ENCODE measurements at places on chromosomes 1 and 21. TPM values are rescaled to one million over a fixed set of nuclear protein-coding genes. Genes with fewer than 3 reads are reported as not detected.

Gene MTARC2
- polyA plus RNA-seq: 66.0 TPM

Gene ZNF648
- 0.43 TPM for polyA plus RNA-seq

Gene SPATC1L
- polyA plus RNA-seq: 11.4 TPM

DNA sequence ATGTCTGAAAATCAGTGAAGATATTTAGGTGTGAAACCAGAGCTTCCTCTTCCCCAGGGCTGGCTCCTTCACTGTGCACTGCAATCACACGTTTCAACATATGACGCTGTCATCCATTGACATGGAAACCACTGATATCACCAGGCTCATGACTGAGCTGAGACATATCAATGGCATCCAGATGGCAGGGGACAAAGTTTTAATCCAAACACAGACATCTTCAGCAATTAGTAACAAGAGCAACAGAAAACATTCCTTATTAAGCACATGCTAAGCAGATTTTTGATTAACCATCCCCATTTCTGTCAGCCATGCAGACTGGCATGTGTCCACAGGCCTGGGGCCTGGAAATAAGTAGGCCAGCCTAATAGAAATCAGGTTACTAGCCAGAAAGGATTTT is 108.0 kb upstream of the ADAR start:
- DNase-seq: no peak

GRCh38 chr1:37629008-37629407 is 5.7 kb downstream of the RSPO1 start:
- no peak for DNase-seq

GRCh38 chr1:154609398-154610380 is 1.7 kb upstream of the ADAR start:
- DNase-seq: no peak

GRCh38 chr1:8878698-8879463 is 395 bp upstream of the ENO1 start:
- DNase-seq: peak; percentile 93

DNA sequence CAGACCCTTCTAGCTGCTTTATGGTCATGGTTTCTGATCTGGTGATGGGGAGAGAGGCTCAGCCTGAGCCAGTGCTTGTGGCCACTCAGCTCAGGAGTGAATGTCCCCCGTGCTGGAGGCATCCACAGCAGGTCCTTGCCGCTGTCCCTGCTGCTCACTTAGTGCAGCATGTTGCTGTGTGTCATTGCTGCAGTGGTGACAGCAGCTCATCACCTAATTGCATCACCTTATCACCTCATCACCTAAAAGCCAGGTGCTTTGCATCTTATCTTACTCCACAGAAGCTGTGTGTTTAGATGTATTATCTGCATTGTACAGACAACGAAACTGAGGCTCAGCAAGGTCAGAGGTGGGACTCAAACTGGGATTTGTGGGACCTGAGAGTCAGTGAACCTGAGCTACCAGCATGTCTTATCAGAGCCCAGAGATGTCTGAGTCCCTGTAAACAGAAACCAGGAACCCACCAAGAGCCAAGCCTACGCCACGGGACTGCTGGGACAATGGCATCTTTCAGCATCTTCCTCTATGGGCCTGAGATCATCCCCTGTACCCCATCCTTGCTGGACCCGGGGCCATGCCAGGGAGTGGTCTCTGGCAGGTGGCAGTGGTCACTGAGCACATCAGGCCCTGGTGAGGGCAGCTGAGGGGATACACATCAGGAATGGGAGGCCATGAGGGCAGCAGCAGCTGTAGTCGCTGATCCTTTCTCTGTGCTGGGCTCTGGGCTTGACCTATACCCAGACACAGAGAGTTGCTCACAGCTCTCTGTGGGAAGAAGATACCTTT is 6.5 kb downstream of the PODN start:
- no peak for DNase-seq

GRCh38 chr21:18350216-18350615 is 53.4 kb downstream of the TMPRSS15 start:
- DNase-seq: no peak

GRCh38 chr1:212367474-212368072 is 47.1 kb downstream of the PACC1 start:
- DNase-seq: no peak

- DNase-seq: no peak
These were observed 19.6 kb downstream of the OLIG1 start for GRCh38 chr21:33089395-33090119.

- no peak for DNase-seq
These were observed 12.9 kb downstream of the MOV10 start for GRCh38 chr1:112687361-112687760.

GRCh38 chr21:31629972-31630711 is 29.4 kb upstream of the SOD1 start:
- DNase-seq: no peak

DNA sequence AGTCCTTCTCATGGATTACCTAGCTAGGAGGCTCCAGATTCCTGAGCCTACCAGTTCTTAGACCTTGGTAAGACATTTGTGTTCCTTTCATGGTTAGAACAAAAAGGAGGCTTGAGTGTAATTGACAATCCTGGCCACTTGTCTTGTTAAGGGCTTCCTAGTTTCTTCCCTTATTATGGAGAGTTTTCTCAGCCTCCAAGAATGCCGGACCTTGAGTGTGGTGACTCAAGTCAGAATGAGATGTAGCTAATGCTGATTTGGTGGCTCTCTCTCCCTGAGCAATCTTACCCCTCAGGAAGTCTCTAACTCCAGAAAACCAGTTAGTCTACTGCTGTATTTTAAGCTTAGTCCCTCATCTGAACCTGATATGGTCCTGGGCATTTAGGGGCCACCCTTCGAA is 14.3 kb downstream of the CHI3L2 start:
- no peak for DNase-seq

DNA sequence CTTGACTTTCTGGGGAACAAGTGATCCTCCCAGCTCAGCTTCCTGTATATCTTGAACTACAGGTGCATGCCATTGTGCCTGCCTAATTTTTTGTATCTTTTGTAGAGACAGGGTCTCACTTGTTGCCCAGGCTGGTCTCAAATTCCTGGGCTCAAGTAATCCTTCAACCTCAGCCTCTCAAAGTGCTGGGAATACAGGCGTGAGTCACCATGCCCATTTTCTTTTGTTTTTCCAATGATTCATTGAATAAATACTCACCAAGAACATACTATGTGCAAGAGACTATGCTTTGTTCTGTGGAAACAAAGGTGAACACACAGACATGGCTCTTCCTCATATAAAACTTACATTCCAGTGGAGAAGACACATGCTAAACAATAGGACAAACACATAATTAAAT is 407.8 kb upstream of the DAB1 start:
- DNase-seq: no peak

DNA sequence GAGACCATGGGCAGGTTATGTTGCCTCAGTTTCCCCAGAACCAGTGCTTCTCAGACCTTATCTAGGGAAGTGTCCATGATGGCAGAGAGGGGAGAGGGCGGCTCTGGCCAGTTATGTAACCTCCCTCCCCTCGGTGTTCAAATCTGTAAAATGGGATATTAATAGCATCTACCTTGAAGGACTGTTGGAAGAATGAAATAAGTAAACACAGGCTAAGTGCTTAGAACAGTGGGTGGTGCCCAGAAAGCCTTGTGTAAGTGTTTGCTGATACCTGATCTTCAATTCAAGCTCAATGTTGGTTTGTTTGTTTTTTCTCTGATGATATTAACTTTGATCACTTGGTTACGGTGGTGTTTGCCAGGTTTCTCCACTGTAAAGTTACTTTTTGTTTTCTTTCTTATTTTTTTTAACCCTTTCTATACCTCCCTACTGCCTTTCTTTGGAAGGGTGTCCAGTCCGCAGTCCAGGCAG is 34.9 kb downstream of the EPHA2 start:
- no peak for DNase-seq

- DNase-seq: no peak
These were observed 2.4 kb downstream of the ANKRD65 start for GRCh38 chr1:1418464-1419362.

- DNase-seq: no peak
These were observed 12.3 kb downstream of the ZNF436 start for GRCh38 chr1:23357138-23357908.

DNA sequence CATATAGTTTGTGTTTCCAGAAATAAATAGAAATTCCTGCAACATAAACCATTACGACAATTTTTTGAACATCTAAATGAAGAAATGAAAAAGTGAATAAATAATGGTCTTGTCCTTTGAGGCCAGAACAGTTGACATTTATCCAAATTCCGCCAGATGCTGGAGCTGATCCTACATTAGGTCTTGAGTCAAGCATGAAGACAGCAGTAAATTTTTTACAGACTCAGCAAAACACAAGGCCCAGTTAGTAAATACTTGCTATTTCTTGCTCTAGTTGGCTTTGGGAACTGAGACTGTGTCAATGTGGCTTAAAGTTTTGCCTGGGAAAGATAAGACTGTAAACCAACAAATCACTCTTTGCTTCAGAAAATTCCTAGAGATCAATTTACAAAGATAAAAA is 540.1 kb upstream of the RGS18 start:
- peak; percentile 6 for DNase-seq

GRCh38 chr1:234134878-234135277 is 230.4 kb downstream of the SLC35F3 start:
- no peak for DNase-seq

GRCh38 chr21:41663805-41664788 is 102.8 kb downstream of the RIPK4 start:
- DNase-seq: no peak

- no peak for DNase-seq
These were observed 37.5 kb upstream of the PRDM2 start for GRCh38 chr1:13662493-13662892.

DNA sequence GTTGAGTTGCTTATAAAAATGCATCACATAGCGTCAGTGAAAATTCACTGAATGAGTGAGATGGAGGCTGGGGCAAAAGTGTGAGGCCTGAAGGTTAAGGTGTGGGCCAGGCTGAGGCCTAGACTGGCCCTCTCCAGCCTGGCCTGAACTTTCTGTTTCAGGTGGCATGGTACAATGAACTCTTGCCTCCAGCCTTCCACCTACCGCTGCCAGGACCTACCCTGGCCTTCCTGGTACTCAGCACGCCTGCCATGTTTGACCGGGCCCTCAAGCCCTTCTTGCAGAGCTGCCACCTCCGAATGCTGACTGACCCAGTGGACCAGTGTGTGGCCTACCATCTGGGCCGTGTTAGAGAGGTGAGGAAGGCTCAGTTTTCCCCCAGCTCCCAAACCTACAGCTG is 7.1 kb downstream of the MMACHC start:
- no peak for DNase-seq

GRCh38 chr1:184860985-184861754 is 106.5 kb upstream of the EDEM3 start:
- no peak for DNase-seq

GRCh38 chr1:22808676-22809483 is 98.2 kb downstream of the EPHB2 start:
- no peak for DNase-seq

DNA sequence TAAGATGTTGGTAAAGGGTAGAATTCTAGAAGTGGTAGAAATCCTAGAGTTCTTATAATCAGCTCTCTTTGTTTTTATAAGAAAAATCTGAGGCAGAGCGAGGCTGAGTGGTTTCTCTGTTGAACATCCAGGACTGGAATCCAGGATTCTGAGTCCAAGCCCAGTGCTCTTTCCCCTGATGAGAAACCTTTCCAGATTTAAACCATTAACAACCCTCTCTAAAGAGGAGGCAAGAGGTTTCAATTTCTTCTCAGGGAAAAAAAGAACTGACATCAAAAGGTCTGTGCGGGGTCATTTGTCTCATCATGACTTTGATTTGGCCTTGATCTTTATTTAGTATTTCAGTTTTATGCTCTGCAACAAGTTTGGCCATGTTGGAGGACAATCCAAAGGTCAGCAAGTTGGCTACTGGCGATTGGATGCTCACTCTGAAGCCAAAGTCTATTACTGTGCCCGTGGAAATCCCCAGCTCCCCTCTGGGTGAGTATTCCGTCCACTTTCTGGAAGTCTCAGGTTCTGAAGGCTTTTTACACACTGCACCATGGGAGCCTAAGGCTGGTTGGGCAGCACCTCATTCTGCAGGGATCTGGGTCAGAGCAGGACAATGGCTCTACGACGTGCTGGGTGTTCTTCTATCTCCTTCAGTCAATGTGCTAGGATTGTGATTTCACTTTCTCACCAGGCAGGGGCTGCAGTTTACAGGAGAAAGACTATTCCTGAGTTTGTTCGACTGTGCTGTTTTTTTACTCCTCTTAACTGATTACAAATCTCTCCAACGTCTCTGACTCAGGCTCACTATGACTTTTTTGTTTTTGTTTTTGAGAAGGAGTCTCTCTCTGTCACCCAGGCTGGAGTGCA is 18.9 kb upstream of the CCT8 start:
- DNase-seq: no peak

Data from renal cortex interstitium (tissue), 15 donors.